Brain microvascular endothelial cell (primary cell): ENCODE measurements at places on chromosomes 3 and 15.

GRCh38 chr3:141764045-141764444 is 837 bp downstream of the GRK7 start:
- DNase-seq, result no peak

DNA sequence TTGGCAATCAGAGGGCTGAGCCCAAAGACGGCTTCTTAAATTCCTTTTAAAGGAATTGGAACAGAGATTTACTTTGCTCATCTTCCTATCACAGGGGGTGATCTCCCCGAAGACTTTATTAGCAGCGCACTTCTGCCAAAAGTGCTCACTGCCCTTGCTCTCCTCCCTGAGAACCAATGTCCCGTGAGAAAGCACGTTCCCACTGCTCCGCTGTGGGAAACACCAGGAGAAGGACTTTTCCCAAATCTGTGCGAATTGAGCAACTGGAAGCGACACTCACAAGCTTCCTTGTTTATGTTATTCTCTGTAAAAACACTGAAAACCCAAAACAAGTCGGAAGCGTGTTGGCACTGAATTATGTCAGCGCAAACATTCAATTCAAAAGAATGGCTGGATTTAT is 670.8 kb upstream of the NR2F2 start:
- DNase-seq, result no peak

GRCh38 chr3:76547674-76548073 is 492.2 kb upstream of the ROBO2 start:
- DNase-seq, result no peak

- DNase-seq, result no peak
Measured at GRCh38 chr3:193057616-193058015, 140.0 kb upstream of the MB21D2 start.

DNA sequence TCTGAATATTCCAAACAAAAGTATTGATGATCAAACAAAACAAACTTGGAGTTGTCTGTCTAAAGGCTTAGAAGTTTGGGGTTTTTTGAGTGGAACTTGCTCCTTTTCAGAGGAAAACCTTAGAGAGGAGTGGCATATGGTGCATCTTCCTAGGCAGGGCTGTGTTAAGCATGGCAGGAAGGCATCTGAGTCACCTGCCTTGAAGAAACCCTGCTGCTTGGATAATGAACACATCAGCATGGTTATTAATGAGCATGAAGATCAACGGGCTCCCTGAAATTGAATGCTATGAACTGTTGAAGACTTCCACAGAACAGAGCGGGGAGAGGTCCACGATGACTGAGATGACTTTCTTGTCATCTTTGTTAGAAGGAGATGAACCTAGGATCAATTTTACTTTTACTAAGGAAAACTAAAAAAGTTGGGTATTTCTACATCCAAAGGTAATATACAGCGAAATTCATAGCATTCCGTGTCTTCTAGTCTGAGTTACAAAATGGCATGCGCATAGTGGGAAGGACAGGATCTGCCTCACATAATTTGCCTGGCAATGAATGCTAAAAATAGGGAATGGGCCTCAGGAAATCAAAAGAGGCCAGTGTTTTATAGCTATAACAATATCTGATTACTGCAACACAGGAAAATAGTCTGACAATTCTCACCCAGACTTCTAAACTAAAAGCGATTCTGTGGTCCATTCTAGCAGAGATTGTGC is 11.6 kb upstream of the TMED3 start:
- DNase-seq, result no peak

- DNase-seq, result no peak
Measured at GRCh38 chr3:114666623-114667022, 372.8 kb downstream of the TIGIT start.

DNA sequence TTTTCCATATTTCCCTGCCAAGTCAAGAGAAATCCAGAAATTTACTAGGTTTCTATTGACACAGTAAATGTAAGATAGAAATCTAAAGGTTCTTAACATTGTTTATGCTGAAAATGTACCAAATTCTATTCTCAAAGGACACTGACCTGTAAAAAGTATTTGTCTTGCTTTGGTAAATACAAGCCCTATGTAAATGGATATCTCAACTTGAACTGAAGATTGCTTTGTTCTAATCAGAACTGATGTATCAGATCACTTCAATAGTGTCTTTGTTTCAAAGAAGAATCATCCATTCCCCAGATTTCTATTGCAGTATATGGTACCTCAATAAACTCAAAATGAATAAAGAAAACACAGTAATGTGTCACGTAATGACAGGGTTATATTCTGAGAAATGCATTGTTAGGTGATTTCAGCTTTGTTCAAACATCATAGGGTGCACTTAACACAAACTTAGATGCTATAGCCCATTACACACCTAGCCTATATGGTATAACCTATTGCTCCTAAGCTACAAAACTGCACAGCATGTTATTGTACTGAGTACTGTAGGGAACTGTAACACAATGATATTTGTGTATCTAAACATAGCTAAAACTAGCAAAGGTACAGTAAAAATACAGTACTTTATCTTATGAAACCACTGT is 143.5 kb upstream of the NECTIN3 start:
- DNase-seq, result no peak

DNA sequence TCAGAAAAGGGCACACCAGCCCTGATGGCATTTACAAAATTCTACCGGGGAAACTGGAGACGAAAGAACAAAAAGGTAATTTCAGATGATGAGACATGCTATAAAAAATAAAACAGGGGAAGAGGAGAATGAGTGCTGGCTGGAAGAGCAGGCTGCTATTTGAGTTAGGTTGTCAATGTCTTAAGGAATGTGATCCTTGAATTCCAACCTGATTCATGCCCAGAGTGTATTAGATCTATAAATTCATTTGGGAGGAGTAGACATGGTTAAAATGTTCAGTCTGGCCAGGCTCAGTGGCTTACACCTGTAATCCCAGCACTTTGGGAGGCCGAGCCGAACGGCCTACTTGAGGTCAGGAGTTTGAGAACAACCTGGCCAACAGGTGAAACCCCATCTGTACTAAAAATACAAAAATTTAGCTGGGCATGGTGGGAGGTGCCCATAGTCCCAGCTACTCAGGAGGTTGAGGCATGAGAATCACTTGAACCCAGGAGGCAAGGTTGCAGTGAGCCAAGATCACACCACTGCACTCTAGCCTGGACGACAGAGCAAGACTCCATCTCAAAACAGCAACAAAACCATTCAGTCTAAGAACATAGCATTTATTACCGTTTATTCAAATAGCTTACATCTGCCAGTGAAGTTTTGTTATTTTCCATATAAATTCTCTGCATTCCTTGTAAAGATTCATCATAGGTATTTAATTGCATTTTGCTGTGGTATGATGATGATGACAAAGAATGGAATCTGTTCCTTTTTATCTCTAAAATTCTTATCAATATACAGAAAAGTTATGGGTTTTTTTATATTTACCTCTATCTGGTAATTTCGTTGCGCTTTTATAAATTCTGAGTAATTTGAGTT is 126.7 kb upstream of the NR2E3 start:
- no peak for DNase-seq

- DNase-seq, result no peak
Measured at GRCh38 chr3:297585-297984, 101.0 kb downstream of the CHL1 start.

GRCh38 chr15:63923993-63924950 is 90.5 kb upstream of the HERC1 start:
- peak; percentile 20 for DNase-seq

- DNase-seq, result no peak
Measured at GRCh38 chr15:48046813-48047438, 73.9 kb upstream of the SLC24A5 start.

GRCh38 chr3:113277941-113278598 is 66.7 kb downstream of the BOC start:
- no peak for DNase-seq

DNA sequence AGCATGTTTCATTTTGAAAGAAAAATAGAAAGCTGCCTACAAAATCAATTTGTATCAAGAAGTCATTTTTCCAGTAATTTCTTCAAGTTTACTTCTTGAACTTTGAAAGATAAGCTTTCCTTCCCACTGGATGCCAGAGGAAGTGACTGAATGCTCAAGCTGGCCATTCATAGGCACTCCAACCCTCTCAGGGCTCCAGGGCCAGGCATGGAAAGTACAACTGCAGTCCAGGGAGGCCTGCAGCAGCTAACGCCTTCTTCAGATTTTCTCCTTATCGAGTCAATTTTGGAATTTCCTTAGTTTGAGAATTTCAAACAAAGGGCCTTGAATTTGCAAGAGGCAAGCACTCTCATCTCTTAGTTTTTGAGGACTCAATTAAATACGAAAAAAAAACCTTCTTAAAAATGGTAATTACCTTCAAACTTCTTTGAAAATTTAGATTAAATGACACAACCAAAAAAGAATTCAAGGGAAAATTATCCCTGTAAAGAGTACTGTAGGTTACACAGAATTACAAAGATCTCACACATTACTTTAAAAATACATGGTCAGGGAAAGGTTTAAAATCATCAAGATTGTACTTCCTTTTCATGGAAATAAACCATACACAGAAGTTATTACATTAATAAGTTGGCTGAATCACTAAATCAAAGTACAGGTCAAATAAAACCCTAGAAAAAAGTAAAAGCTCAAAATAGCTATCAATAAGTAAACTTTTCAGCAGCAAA is 2.5 kb downstream of the UBP1 start:
- DNase-seq, result peak; percentile 80

- DNase-seq, result peak; percentile 87
Measured at GRCh38 chr3:15630646-15631350, 29.3 kb downstream of the BTD start.

DNA sequence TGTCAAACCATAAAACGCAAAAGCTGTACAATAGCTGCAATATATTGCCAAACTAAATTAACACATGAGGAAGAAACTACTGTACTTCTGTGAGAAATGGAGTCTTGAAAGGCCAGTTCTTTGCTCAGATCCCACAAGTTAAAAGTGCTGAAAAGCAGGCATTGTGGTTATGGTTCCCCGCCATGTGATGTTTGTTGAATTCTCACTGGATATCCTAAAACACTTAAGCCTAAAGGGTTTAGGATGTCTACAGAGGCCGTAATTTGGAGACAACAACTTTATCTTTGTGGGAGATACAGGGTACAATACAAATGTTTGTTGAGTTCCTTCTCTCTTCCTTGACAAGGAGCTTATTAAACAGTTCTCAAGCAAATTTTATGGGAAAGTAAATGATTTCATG is 53.2 kb downstream of the TMEM212 start:
- DNase-seq, result no peak

GRCh38 chr3:148914936-148915690 is 50.0 kb downstream of the CPA3 start:
- no peak for DNase-seq

- DNase-seq, result no peak
Measured at GRCh38 chr15:97490429-97490828, 470.1 kb upstream of the ARRDC4 start.

- peak; percentile 29 for DNase-seq
Measured at GRCh38 chr3:18189282-18190050, 235.7 kb downstream of the SATB1 start.

- no peak for DNase-seq
Measured at GRCh38 chr15:59536553-59536952, 75.0 kb upstream of the GCNT3 start.

DNA sequence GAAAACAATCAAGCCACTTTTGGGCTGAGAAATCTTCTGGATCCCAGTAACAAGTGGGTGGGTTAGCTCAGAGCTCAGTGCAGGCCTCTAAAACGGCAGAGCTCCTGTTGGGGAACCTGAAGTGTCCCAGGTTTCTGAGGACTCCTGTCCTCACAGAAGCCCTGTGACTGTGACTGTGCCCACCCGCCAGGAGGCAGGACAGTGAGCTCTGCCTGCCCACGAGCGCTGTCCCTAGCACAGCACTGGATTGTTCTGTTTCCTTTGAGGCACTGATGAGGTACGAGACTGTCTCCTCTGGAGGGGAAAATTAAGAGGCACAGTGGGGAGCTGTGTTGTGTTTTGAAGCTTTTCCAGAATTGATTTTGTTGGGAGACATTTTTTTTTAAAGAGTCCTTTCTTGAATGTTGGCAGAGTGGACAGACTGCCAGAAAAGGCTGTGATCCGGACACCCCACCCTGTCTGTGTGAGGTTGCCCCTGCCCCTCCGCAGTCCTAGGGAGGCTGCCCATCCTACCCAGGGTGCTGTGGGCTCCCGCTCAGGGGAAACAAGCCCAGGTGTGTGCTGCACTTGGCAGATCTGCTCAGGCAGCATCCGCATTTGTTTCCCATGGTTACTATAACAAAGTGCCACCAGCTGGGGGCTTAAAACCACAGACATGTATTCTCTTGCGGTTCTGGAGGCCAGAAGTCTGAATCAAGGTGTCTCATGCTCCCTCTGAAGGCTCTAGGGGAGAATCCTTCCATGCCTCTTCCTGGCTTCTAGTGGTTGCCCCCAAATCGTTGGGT is 66.6 kb upstream of the LARS2 start:
- DNase-seq, result no peak

DNA sequence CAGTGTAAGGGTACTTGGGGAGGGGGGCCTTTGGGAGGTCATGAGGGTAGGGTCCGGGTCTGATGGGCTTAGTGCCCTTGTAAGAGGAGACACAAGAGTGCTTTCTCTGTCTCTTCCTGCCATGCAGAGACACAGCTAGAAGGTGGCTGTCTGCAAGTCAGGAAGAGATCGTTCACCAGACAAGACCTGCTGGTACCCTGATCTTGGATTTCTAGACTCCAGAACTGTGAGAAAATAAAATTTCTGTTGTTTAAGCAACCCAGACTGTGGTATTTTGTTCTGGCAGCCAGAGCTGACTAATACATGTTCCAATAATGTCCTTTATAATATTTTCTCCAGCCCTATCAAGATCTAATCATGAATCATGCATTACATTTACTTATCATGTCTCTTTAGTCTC is 130.0 kb upstream of the VEPH1 start:
- no peak for DNase-seq

GRCh38 chr3:190010486-190010885 is 110.2 kb downstream of the P3H2 start:
- DNase-seq, result no peak

DNA sequence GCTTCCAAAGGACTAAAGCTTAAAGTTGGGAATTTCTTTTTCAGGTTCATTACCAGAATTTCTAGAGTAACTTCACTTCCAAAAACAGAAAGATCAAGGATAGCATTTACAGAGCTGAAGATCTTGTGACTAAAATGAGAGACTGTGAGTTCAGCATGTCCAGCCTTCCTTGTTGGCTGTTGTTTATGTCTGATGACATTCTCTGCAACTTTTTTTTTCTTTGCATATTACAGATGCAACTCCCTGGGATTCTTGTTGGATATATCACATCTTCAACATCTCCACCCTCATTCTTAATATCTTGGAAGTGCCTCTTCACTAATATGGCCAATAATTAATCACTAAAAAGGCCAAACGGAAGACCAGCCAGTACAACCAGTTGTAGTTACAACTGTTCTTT is 86.2 kb upstream of the FRMD4B start:
- DNase-seq, result no peak

DNA sequence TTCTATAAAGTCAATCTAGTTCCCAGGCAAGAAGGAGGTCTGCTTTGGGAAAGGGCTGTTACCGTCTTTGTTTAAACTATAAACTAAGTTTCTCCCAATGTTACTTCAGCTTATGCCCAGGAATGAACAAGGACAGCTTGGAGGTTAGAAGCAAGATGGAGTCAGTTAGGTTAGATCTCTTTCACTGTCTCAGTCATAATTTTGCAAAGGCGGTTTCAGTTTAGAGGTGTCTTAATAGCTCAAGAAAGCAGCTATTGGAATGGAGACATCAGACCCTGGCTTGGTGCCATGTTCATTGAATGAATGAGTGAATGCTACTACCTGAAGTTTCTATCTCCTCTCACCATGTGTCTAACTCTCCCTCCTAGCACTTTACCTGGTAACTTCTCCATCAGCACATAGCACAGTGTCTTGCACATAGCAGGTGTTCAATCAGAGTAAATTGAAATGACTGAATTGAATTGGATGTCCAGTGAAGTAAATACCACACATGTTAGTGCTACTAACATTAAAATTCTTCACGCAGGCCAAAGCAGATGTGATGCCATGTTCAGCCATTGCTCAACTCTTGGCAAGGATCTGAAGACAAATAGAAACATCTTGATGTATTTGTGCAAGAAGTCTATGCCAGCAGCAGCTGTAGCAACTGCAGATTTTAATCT is 28.2 kb downstream of the CLEC3B start:
- DNase-seq, result no peak
